Urothelium cell line (cell line): ENCODE measurements at places on chromosomes 3 and 15.

GRCh38 chr15:43531018-43531670 is 13.7 kb downstream of the MAP1A start:
- DNase-seq: no peak

DNA sequence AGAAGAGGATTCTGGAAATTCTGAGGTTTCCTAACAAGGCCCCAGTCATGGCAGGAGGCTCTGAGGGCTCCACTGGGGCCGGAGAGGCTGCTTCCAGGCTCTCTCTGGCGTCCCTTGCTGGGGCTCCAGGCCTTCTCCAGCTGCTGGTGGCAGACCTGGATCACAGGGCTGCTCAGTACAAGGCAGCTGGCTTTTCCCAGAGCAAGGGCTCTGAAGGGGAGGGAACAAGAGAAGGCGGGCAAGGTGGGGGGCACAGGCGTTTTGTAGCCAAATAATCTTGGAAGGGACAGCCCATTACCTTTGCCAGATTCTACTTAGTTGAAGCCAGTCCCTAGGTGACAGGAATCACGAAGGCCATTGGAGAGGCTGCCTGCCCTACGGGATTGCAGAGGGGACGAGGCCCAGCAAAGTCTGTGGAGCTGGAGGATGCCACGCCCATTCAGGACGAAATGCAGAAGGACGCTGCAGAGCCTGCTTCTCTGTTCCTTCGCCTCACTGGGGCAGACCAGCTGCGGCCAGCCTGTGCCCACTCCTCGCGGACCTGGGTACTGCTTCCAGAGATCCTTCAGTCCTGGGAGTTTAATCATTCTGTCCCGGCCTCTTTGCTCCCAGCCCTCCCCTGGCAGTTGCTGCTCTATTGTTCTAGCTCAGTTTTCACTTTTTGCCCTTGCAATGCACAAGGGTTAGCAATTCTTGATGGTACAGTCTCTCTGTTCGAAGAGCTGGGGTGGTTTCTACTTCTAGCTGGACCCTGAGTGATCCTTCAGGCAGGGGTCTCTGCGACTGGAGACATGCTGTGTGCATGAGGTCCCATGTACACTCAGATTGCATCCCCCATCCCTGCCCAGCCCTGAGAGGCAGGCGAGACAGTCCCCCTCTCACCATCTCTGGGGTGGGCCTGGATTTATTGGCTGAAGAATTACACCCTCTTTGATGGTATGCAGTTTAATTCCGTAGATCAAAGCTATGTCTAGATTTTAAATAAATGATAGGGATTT is 149.3 kb upstream of the MEF2A start:
- DNase-seq: no peak

DNA sequence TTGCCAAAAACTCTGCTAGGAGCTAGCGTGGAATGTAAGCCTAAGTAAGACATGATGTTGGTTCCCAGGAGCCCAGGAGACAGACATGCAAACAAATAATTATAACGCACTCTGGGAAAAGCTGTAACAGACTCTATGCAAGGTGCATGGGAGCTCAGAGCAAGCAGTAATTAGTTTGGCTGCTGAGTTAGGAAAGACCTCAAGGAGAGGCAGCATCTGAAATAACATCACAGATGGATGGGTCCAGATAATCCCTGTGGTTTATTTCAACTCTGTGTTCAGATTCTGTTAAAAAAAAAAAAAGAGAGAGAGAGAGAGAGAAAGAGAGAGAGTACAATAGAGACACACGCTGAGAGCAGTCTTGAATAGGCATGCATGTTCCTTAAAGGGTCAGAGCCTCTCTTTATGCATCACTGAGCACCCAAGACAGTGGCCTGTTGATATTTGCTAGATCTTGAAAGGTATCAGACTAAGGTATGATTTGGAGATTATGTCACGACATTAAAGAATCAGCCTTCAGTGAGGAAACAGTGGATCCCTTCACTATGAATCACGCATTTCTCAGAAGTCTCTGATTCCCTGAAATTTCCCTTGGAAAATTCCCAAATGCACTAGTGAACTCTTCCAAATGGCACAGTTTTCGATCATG is 124.4 kb upstream of the LIPC start:
- DNase-seq: no peak

- DNase-seq: no peak
Observed at GRCh38 chr3:140384028-140384771, 293.7 kb upstream of the TRIM42 start.

DNA sequence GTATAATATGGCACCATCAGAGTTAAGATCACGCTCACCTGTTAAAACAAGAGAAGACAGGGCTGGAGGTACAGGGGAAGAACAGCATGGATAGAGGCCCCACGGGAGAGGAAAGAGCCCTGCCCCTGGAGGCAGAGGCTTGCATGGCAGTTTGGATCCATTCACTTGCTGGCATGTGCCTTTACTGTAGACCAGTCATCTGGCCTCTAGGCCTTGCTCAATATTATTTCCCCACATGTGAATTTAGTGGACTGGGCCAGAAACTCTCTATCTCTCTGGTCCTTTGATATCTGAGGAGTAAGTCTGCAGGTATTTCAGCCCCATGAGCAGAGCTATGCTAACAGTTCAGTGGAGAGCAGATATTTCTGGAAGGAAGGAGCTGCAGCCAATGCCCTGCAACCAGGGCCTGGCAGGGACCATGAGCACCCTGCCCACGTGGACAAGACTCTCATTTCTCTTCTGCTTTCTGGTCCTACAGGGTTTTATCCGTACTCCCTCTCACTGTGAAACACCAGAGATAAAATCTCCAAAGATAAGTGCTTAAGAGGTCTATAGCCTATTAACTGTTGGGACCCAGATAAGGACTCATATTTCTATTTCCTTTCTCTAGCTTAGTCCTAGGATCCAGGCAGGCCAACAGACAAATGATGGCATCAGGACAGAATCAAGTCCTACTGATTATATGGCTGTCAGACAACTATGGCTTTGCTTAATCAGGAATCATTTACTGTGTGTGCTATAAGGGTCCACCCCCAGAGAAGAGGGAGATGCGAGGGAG is 65.0 kb downstream of the CLDN11 start:
- no peak for DNase-seq

- no peak for DNase-seq
Observed at GRCh38 chr3:69934398-69934797, 65.1 kb upstream of the SAMMSON start.

- DNase-seq: no peak
Observed at GRCh38 chr3:167839460-167840134, 104.1 kb downstream of the SERPINI1 start.

GRCh38 chr3:46599590-46599989 is 12.7 kb upstream of the FAM240A start:
- DNase-seq: no peak

DNA sequence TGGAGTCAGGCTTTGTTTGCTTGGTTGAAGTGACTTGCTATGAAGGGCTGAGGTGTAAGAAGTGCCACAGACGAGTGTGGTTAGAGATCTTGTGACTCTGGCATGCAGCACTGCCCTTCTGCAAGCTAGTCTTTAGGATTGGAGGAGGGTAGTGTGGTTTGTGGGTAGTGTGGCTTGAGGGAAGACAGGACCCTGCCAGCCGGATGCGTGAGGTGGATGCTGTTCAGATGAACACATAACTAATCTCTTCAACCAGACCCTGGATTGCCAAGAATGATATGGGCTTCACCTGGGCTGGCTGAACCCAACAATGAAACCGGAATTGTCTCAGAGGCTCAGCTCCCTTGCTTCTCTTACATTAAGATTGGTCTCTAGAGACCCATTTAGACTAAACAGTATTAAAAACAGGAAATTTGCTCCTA is 32.7 kb downstream of the STARD9 start:
- peak; percentile 41 for DNase-seq

DNA sequence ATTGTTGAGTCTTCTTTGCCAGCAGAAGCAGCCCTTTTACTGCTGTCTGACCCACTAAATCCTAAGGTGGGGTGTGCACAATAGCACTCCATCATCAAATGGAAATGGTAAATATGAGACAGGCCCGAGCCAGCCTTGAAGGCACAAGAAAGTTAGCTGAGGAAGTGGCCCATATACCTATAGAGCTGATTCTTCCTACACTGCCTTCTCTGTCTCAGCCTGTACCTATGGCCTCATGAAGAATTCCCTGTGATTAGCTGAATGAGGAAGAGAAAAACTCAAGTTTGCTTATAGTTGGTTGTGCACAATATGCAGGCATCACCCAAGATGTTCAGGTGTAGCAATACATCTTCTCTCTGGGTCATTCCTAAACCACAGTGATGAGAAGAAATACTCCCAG is 31.7 kb upstream of the XCR1 start:
- no peak for DNase-seq

DNA sequence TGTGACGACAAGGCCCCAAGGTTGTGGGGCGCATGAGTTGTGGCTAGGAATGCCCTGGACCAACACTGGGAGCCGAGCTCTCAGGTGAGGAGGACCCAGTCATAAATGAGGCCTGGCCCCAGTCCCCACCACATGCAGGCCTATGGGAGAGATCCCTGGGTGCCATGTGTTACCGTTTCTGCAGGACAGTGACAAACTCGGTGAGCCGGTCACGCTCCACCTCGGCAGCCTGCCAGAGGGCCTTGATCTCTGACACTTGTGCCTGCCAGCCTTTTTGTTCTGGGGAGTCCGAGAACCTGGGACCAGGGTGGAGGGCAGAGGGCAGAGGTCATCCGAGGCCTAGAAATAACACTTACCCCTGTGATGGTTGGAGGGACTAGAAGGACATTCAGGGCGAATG is 27.7 kb upstream of the HHATL start:
- DNase-seq: no peak

DNA sequence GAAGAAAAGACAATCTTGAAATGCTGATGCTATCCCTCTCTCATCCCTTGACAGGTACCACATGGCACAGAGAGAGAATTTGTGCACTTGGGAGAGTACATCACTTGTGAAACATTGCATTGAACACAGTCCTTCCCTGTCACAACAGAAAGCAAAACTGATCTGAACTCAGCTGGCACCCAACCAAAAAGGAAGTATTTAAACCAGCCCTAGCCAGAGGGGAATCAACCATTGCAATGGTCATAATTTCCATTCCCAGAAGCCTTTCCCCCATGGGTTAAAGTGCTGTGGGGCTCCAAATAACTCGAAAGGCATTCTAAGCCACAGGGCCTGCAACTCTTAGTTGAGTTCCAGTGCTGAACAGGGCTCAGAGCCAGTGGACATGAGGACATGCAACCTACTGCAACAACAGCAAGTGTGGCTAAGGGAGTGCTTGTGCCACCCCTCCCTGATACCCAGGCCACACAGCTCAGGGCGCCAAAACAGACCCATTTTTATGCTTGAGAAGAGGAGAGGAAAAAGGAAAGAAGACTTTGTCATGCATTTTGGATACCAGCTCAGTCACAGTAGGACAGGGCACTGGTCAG is 530.8 kb upstream of the BCHE start:
- no peak for DNase-seq

GRCh38 chr3:31157893-31158620 is 263.6 kb upstream of the GADL1 start:
- DNase-seq: no peak

DNA sequence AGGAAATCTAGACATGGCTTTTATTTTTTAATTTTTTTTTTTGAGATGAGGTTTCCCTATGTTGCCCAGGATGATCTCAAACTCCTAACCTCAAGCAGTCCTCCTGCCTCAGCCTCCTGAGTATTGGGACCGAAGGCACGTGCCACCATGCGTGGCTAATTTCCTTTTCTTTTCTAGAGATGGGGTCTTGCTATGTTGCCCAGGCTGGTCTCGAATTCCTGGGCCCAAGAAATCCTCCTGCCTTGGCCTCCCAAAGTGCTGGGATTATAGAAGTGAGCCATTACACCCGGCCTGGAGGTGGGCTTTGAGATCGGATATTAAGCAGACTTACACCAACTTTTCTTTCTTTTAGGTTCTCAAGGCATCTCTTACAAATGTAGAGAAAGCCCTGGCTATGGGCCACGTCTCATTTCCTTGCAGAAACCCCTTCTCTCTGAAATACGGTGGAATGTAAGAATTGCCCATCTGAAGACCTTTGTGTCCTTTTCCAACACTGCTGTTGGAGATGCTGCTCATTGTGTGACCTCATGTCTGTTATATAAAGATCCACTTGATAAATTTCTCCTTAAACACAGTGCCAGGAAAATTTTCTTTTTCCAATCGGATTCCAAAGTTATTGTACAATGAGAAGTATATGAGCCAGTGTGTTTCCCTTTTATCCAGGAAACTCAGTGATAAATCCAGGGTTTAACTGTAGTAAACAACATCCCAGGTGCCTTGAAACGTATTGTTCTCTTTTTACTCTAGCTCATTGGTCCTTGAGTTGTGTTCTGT is 36.8 kb upstream of the CFAP161 start:
- DNase-seq: no peak

- no peak for DNase-seq
Observed at GRCh38 chr15:101174152-101174920, 77.5 kb downstream of the CHSY1 start.

DNA sequence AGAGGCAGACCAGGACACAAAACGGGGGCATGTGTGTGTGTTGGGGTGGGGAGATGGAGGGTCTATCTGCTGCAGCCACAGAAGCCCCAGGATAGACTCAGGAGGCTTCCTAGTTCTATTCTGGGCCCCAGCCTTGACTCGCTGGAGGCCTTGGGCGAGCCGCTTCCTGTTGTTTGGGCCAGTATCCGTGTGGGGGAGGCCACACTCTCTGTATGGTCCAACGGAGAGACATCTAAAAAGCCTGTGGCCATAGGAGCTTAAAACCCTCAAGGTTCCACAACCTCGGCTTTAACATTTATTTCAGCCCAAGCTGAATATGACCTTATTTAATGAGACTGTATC is 32.8 kb downstream of the POC1A start:
- DNase-seq: no peak

GRCh38 chr3:96264701-96265100 is 549.7 kb upstream of the EPHA6 start:
- DNase-seq: no peak

DNA sequence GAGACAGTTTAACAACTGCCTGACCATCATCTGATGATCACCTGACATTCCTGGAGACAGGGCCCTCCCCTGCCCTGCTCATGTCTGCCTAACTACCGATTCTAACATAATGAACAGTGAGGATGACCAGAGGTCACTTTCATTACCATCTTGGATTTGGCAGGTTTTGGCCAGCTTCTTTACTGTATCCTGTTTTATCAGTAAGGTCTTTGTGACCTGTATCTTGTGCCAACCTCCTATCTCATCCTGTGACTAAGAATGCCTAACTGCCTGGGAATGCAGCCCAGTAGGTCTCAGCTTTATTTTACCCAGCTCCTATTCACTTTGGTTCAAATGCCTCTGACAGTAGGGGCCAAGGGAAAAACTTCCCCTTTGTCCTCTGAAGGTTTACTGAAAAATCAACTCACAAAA is 40.2 kb downstream of the METTL6 start:
- DNase-seq: no peak

- peak; percentile 80 for DNase-seq
Observed at GRCh38 chr3:177197727-177198460, 612 bp upstream of the TBL1XR1 start.
